Left ventricle myocardium inferior (tissue), 1 donor: ENCODE measurements at places on chromosomes 6 and 20. TPM values are rescaled to one million over a fixed set of nuclear protein-coding genes. Genes with fewer than 3 reads are reported as not detected.

Gene MAP7
- 3.1 TPM for total RNA-seq

Gene RNF114
- 50.8 TPM for total RNA-seq

Gene RAET1L
- not detected for total RNA-seq

DNA sequence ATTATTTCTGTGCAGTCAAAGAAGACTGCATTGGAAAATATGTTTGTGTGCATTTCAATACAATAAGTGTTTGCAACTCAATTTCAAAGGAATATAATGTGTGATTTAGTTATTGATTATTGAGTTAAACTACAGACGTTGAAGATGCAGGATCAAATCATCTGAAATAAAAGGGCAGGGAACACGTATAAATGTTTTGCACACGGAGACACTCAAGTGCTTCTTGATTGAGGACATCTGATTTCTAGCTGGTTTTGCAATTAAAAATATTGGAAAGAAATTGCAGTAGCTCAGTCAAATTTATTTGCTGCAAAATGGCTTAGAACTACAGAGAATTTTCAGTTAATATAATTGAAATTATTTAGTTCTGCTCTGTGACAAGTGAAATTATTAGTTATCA lies 412.7 kb downstream of the UTRN start:
- no peak for DNase-seq

GRCh38 chr6:116847227-116847626 lies 18.3 kb upstream of the GPRC6A start:
- no peak for DNase-seq

DNA sequence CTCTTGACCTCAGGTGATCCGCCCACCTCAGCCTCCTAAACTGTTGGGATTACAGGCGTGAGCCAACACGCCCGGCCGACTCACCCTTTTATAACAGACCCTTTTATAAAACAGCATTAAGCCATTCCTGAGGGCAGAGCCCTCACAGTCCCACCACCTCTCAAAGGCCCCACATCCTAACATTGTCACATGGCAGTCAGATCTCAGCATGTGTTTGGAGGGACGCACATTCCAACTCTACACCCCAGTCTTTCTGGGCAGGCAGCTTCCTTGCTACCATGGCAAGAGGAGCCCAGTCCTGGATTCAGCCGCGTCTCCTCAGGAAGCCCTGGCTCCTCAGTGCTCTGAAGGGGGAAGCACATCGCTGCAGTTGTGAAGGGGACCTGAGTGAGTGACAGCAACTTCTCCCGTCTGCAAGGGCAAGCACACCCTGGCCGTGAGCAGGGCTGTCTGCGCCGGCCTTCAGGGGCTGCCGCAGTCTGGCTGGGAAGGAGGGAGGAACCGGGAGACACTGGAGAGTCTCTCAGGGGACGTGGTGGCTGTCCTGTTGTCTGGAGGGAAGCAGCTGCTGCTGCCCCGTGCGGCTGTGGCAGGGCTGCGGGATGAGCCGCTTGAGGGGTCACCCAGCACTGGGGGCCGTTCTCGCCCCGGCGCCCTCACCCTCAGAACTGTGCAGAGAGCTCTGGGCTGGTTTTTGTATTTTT lies 15.9 kb downstream of the OSBPL2 start:
- DNase-seq = no peak

- DNase-seq = no peak
Measured at GRCh38 chr6:11810854-11811643, 32.4 kb upstream of the ADTRP start.

GRCh38 chr6:36142971-36143838 lies 12.9 kb downstream of the MAPK13 start:
- DNase-seq = no peak

DNA sequence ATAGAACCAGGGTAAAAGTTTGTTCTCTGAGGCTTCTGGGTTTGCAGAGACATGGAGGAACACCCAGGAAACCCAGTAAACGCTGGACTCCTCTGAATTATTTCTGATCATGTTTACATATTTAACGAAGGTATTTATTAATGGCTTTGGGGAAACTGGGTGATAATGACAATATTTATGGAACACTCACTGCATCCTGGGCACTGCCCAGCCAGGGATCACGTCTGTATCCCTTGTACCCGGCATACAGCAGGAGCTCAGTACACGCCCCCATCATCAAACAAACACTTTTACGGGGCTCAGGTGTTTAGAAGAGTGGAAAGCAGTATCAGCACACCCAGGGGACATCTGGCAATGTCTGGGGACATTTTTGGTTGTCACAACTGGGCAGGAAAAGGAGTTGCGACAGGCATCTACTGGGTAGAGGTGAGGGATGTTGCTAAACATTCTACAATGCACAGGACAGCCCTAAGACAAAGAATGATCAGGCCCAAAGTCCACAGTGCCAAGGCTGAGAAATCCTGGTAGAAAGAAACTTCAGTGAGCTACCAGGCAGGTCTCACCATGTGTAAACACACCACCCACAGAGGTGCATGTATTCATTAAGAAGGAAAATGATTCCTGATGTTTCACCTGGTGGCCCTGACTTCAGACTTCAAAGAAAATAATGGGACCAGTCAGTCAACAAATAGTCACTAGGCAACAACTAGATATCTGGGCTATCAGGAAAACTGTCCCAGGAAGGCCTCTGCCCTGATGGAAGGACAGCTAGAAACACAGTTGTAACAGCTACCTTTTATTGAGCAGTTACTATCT lies 35.3 kb downstream of the ZMYND8 start:
- DNase-seq = no peak

- DNase-seq = no peak
Measured at GRCh38 chr20:33531885-33532284, 42.0 kb downstream of the CBFA2T2 start.

DNA sequence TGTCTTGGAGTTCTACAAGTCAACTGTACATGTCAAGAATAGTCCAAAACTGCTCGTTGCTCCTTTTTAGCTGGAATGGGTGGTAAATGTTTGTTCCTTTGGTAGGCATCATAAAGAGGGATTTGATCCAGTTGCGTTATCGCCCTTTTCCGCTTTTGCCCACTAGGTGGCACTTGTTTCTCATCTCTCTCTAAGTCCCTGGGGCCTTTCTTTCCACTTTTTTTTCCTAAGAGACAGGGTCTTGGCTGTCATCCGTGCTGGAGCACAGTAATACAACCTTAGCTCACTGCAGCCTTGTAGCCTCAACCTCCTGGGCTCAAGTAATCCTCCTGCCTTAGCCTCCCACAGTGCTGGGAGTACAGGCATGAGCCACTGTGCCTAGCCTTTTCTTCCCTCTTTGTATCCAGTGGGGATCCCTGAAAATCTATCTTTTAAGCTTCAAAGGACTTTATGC lies 20.7 kb downstream of the GTPBP2 start:
- DNase-seq = peak; percentile 36

GRCh38 chr6:4661391-4661790 lies 114.8 kb upstream of the CDYL start:
- DNase-seq = no peak

- DNase-seq = no peak
Measured at GRCh38 chr20:42957018-42957703, 232.5 kb downstream of the PTPRT start.

GRCh38 chr6:170086639-170087420 lies 204.0 kb downstream of the DLL1 start:
- peak; percentile 9 for DNase-seq

DNA sequence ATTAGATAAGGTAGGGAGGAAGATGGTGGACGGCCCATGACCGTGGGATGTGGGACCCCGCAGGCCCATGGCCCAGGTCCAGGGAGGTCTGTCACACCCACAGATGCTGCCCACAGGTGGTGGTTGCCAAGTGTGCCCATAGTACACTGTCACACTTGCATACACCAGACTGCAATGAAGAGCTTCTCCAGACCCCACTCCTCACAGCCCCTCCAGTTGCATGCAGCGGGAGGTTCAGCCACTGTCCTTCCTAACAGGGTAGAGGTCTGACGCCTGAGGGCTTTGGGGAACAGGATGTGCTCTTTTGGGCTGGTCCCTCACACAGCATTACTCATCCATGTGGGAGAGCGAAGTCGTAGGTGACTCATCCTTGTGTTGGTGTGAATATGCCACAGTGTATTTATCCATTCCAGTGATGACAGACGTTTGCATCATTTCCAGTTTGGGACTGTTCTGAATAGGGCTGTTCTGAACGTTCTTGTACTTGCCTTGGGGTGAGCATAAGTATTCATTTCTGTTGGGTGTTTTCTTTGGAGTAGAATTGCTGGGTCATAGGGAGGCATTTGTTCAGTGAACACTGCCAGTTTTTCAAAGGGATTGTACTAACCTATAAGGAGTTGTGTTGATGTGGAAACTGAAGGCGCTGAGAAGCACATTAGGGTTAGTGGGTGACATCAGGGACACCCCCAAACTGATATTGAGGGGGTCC lies 10.1 kb upstream of the PYGB start:
- no peak for DNase-seq
